Hepatic stellate cell (primary cell): ENCODE measurements at places on chromosomes 3 and 15.
A peak's percentile ranks its signal among the peaks of the same experiment; 100 is the strongest.

DNA sequence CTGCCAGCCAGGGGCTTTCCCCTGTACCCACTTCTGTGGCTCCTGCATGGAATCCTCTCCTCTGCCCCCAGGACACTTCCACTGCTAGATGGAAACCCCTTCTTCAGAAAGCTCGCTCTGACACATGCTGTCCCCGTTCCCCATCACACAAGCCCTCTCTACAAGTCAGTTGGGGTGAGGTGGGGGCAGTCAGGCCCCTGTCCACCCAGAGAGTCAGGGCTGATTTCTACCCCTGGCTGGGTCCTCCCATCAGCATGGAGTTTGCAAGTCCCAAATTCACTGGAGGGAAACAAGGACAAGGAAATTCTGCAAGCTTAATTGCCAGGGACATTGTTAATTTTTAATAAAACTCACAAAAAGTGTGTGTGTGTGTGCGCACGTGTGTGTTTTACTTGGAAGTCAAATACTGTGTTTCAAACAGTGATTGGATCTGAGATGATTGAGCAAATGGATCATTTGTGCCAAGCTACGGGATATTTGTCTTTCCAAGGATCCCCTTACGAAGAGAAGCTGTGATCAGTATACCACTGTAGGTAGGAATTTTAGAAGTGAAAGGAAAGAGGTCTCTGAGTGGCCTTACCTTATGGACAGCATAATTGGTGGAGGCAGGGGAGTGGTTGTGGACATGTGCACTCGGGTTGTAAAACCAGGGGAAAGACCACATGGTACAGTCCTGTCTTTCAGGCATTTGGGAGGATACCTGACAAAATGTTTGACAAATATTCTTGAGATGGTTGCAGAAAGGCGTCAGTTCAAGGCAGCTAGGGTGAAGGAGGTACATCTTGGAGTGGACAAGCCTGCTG lies 1.5 kb upstream of the AMOTL2 start:
- DNase-seq, result no peak

GRCh38 chr3:119351581-119351980 lies 57.4 kb downstream of the ARHGAP31 start:
- no peak for DNase-seq

DNA sequence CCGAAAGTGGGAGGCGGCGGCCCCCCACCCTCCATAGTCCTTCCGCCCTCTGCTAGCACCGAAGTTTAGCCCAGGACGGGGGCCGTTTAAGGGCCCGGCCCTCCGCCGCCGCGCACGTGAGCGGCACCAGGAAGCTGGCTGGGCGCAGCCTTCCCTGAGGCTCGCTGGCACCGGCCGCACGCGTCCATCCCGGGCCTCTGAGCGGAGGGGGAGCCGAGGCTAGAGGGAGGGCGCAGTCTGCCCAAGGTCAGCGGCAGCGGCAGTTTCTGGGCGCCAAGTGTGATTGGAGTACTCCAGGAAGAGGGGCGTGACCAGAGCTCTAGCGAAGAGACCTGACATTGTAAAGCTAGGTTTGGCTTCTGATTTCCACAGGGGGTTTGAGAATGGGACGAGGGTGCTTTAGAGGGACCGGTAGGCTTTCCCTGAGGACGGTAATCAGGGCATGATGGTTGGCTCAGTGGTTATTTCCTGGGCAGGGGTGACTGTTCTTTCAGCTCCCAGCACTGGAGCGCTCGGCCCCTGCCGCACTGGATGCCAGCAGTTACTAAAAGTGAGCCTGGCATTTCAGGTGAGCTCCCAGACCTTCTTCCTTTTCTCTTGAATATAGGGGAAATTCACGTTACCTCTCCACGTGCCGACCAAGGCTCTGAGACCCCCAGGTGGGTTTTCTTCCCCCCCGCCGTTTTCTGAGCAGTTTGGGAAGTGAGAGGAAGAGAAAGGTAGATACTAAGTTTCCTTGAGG lies 853 bp downstream of the TEX264 start:
- DNase-seq, result peak; percentile 85

DNA sequence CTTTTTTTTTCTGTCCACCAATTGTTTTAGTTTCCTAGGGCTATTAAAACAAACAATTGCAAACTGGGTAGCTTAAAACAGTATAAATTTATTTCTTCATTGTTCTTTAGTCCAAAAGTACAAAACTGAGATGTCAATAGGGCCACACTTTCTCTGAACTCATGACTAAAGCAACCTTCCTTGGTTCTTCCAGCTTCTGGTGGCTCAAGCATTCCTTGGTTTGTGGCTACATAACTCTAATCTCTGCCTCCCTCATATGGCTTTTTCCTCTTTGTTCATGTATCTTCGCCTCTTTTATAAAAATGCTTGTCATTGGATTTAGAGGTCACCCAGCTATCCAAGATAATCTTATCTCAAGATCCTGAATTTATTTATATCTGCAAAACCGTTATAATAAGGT lies 914.5 kb upstream of the EPHA6 start:
- no peak for DNase-seq

DNA sequence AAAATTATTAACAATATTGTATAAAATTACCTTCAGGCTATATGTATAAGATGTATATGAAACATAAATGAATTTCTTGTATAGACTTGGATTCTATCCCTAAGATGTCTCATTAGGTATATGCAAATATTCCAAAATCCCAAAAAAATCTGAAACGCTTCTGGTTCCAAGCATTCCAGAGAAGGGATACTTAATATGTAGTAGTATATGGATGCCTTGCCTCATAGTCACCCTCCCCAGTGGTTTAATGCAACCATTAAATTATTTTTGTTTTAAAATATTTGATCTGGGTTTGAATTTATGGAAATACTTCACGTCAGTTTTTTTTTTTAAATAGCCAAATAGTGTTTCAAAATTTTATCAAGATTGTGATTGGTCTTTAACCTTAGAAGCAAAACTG lies 27.2 kb downstream of the PLCL2 start:
- DNase-seq, result no peak
